ENCODE measurements at places on chromosomes 6 and 20.

GRCh38 chr6:20811109-20811761 lies 277.0 kb downstream of the CDKAL1 start:
- DNase-seq = peak; percentile 93

DNA sequence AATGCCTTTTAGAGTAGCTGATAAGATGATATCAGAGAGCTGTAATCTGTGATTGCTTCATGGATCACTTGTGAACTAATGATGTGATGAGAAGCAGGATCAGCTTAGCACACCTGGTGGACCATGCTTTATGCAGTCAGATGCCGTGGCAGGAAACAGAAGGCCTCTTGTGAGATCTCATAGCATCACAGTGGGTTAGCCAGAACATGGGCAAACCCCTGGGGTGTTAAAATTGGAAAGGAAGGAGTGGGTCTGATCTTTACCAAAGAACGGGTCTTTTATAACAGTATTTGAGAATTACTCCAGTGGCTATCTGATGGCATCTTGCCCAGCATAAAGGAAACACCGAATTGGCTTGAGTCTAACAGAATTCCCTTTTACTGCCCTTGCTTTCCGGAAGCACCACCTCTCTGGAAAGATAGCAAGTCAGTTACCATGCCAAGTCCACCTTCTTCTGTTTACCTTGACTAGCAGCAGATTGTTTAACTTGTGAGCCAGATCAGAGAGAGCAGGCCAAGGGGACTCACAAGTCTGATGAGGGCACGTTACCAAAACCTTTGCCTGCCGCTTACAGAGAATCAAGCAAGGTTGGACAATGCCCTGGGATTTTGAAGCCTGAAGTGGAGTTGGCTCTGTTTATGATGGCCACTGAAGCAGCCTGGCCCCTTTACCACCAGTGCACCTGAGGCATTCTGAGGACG lies 20.9 kb upstream of the SRF start:
- no peak for DNase-seq

DNA sequence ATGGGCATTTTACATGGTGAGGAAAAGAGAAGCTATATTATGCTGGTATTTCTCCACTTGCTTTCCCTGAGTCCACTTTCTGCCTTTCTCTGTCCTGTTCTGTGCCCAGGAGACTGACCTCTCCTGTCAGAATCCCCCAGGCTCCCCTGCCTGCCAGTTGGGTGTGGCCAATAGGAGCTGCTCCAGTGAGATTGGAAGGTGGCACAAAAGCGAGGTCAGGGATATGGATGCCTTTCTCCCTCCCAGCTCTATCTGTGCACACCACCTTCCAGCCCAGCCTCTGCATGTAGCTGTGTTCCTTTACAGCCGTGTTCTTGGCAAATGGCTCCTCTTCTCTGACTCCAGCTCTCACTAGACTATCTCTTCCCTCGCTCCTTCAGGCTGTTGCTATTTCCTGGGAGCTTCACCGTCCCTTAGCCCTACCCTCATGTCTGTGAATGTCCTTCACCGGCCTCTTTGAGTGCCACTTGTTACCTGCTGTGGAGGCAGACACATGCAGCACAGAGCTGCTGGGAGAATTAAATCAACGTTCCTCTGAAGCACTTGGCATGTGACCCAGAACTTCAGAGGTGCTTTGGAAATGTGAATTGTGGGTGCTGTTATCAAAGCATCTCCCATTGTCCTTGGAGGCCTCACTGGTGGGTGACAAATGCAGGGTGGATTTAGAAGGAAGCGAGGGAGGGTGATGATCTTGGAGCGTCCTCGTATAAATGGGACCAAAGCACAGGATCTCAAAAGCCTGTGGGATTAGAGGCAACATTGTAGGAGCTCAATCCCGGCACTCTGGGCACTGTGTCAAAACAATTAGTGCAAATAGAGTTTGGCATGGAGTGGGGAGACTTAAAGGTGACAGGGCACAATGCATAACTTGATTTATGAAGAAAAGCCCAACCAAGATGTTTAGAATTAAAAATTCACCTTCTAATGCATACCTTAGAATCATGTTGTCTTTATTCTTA lies 28.9 kb upstream of the RALGAPA2 start:
- DNase-seq = no peak

DNA sequence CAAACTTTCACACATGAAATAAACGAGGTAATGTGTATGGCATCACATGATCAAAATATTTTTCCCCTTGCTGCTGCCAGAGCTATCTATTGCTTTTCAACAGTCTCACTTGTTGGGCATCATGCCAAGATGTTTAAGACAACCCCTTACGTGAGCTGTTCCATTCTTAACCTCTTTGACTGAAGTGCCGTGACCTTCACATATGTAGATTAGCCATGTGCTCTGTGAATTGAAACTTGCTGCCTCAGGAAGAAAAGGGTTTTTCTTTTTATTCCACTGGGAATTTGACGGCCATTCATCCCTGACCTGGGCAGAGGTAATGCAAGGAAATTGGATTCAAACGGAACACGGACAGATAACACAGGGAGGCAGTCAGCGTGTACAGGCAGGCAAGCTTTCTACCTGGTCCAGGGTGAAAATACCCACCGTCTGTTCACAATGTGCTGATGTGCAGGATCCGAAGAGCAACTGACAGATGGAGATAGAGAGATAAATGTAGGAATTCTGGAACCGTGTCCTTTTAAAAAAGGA lies 14.2 kb downstream of the ARID1B start:
- no peak for DNase-seq

DNA sequence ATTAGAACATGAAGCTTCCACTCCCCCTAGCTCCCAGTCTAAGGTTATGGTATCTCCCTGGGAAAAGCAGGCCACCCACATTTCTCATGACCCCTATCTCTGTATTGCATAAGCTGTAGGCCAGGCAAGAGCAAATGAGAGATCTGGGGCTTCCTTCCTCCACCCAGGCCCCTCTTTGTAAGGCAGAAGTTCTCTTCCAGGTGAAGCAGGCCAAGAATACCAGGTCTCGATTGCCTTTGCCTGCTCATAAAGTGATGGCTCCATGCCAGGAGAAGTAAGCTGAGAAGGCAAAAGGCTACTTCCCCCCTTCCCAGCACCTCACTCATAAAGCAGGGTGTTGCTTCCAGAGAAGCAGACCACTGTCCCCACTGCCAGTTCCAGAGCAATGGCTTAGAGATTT lies 144.1 kb upstream of the KCNK16 start:
- no peak for DNase-seq

GRCh38 chr6:136550045-136550329 lies 235 bp downstream of the MAP7 start:
- no peak for DNase-seq

- DNase-seq = no peak
Measured at GRCh38 chr20:1326031-1326930, 2.7 kb downstream of the SDCBP2 start.

DNA sequence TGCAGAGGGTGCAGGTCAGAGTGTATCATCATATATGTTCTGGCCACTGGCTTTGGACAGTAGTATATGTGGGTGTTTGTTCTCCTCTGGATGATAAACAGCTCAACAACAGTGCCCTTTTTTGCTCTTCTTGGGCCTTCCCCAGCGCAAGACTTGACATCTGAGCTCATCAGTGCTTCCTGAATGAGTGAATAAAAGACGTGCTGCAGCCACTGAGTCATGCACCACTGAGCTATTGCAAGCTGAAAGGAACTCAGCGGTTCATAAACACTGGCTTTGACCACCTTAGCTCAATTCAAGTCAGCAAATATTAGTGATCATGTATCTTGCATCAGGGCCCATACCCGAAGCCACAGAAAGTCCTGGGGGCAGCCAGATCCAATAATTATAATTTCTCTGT lies 105.3 kb upstream of the KCNG1 start:
- no peak for DNase-seq

DNA sequence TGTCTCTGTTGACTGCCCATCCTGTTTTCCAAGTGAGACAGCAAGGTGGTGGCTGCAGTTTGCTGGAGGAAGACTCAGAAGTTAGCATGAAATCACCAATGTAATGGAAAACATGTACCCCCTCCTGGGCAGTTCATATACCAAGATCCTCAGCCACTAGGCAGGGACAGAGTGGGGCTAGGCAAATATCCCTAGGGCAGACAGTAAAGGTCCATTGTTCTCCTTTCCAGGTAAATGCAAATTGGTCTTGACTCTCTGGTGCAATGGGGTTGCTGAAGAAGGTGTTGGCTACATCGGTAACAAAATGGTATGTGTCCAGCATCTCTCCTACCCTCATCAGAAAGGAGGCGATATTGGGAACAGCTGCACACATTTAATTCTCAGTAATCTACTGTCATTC lies 233.6 kb upstream of the SOX4 start:
- no peak for DNase-seq

GRCh38 chr20:6818033-6818808 lies 50.7 kb downstream of the BMP2 start:
- no peak for DNase-seq

DNA sequence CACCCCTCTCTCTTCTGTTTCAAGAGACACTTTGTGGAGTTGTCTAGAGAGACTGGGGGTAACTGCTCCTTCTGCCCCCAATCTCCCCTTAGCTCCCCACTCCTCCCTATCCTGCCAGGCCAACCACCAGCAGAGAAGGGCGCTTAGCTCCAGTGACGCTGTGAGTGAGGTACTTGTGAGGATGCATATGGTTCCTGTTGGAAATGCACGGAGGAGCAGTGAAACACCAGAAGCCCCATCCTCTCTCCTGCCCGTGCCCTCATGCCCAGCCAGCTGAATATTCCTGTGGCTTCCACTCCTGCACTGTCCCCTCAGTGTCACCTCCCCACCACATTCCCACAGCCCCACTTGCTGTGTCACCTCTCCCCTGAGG lies 11.9 kb downstream of the NT5E start:
- no peak for DNase-seq

DNA sequence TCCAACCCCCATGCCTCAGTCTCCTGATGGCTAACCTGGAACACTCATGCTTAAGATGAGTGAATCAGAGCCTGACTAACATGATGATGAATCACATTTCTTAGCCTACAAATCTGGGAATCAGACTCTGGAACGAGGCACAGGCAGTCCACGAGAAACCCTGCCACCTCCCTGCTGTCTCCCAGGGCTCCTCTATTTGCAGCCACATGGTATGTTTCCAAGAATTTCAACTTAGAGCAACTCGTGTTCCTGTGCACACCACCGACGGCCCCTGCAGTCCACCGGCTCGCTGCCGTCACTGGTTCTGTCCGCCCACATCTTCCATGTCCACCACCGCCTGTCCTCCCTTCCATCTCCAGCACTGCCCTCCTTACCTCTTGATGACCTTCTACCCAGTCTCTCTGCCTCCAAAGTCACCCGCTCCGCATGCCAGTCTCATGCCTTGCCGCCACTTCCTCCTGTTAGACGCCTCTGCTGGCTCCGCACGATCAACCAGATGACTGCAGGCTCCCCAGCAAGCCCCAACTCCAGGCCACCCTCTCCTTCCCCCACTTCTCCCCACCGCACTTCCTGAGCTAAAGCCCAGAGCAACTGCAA lies 87.6 kb downstream of the AGPAT4 start:
- no peak for DNase-seq

DNA sequence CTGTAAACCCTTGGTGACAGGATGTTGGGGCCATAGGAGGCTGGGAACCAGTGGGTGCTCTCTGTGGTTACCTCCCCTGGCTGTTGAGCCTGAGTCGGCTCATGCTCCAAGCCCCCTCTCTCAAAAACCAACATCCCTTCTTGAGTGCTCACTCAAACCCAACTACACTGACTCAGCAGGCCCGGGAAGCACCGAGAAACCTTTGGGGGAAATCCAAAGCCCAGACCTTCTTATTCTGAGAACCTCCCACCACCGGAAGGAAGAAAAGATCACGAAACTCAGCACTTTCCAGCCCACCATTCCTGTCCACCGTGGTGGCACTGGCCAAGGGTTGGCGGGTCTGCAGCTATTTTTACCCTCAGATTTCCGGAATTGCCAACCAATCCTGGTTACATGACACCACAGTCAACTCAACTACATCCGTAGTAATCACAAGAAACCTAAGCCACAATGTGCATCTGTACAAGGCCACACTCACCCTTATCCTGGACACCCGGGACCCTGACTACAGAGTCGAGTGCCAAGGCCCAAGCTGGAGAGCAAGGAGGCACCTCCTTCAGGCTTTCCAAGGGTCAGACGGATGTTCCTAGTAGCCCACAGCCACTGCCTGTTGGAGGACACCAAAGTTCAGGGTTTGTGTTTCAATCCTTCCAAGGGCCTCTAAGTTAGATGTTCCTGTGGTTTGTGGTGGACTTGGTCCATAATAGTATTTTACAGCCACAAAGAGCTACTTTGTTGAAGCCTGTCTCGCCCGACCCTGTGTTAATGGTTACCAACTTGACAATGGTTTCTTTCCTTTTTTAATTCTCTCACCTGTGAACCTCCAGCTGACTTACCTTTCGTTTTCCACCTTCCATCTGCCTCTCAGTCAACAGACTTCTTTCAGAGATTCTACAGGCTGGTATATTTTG lies 317.0 kb downstream of the CDC5L start:
- no peak for DNase-seq

DNA sequence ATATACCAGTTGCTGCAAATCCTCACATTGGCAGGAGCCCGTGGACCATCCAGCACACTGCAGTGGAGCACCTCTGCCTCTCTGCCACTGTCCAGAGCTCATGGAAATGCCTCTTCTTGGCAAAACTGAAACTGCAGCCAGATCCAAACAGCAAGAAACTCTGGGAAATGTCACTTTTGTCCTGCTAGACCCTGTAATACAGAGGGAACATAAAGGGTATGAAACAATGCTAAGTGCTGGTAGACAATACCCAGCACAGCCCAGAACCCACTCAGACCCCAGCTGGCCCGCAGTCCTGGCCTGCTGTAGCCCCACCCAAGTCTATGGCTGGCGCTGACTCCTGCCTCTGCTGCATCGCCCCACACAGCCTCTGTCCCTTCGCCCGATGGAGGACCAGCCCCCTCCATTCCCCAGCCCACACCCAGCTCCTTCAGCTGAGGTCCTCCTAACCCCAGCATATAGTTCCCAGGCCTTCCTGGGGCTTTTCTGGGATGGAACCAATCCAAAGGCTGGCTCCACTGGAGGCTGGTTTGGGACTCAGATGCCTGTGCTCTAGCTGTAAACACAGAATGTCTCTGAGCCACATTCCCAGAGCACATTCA lies 242.5 kb downstream of the LRFN2 start:
- DNase-seq = no peak

GRCh38 chr20:1002682-1003561 lies 811 bp upstream of the RSPO4 start:
- DNase-seq = no peak

DNA sequence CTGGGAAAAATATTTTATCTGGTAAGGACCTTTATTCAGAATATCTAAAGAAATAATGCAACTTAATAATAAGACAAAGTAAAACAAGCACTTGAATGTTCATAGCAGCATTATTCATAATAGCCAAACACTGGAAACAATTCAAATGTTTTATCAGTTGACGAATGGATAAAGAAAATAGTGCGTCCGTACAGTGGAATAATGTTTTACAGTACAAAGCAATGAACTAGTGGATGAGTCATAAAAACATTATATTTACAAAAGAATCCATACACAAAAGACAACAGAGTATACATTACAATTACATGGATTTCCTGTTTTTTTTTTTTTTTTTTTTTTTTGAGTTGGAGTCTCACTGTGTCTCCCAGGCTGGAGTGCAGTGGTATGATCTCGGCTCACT lies 12.7 kb downstream of the SMAP1 start:
- DNase-seq = no peak

Data from pulmonary artery endothelial cell (primary cell).